Islet precursor cell (in vitro differentiated cells): ENCODE measurements at places on chromosomes 5 and 9.
A peak's percentile ranks its signal among the peaks of the same experiment; 100 is the strongest.

- peak; percentile 66 for DNase-seq
These were observed 216.8 kb upstream of the PIK3R1 start for GRCh38 chr5:67998709-67999261.

DNA sequence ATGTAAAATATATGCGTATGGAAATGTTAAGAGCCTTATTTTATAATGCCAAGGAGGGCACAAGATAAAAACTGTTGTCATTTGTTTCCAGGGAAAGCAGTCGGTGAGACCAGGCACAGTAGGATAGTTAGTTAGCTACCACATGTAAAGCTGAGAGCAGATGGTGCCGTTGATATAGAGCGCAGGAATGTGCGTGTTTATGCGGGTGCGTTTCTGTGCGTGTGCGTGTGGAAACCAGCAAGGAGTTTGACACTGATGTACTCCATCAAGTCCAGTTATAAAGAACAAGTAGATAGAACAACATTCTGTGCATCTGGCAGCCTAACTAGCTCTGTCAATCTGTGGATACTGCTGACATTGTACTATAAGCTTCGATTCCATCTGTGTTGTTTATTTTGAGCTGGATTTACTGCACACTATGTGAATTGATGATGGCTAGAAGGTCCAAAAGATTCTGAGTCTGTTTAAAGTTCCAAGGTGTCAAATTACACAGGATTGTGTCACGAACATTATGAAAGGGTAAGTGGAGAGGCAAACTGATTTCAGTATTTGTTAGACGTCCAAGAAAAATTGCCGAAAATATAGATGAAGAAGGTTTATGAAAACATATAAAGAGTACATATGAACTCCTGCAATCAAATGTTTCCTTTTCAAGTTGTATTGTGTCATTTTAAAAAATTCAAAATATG lies 494.9 kb upstream of the MEF2C start:
- no peak for DNase-seq

GRCh38 chr5:87909382-87909781 lies 359.3 kb downstream of the TMEM161B start:
- no peak for DNase-seq

DNA sequence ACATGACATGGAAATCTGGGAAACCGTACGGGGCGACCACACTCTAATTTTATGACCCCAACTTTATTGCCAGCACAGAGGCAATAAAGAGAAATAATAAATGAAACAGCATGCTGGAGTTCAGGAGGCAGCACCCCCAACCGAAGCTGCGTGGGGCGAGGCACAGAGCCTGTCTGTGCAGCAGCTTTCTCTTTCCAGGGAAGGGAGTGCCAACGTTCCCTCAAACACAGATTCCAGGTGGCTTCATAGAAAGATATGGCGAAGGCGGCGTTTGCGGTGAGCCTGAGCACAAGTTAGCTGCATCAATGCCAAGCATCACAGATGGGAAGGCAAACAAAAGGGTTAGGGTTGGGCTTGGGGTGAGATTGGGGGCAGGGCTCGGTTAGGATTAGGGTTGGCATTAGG lies 114.8 kb downstream of the HSD17B3 start:
- DNase-seq: no peak

DNA sequence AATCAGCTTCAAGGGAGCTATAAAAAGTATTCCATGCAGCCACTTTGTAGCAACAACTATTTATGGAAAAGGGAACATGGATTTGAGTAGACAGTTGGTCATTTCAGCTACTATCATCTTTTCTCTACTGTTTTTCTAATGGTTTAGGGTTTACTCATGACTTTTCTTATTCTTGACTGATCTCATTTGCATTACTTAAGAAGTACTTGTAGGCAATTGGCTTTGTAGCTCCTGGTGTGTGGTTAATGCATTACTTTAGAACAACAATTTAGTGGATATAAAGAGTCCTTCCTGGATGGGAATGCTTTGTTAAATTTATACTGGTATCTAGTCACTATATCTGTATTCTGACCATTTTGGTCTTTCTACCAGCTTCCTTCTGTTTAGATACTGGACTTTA lies 59.8 kb upstream of the NTRK2 start:
- no peak for DNase-seq

DNA sequence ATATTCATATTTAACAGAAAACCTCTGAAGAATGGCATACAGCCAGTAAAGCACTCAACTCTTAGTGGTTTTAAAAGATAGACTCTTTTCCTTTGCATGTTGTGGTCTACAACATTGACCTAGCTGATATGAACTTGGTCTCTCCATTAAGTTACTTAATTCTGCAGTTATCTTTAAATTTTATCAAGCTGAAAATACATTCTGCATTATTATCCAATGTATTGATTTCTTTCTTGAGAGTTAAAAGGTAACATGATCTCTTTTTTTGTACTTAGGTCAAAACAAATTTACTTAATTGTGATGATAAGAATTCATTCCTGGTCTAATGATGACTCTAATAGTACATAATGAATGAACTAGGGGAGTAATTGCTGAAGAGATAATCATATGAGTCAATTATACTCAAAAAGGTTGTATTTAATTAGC lies 132.9 kb downstream of the STARD4 start:
- DNase-seq: no peak

GRCh38 chr9:37301042-37301853 lies 121.2 kb upstream of the GRHPR start:
- no peak for DNase-seq

DNA sequence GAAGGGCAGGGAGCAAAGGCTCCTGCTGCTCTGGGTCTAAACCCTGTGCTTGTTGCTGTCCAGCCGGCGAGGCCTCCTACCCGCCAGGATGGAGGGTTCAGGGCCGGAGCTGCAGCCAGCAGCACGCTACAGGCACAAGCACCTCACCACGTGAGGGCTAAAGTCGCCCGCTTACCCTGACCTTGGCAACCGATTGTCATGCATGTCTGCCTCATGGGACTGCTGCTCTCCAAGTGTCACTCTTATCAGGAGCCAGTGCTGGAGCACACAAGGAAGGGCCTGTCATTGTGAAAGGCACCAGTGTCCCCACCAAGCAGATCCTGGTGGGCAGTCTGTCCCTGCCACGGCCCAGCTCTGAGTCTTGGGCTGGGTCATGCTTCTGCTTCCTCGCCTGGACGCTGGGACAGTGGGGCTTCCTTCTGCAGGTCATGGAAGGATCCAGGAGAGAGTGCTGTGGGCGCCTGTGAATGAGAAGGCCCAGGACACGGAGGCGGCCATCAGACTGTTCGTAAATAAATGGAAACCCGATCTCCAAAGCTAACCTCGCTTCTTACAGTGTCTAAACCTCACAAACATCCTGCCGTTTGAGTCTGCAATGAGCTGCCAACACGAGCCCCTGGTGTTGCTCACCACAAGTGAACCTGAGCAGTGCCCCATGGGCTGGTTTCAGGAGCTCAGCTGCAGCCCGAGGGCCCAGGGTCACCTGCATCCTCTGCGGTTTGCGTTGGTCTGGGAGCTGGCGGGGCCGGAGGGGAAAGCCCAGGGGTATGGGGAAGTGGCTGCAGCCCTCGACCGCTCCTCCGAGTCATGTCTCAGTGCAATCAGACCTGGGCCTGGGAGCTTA lies 58.2 kb upstream of the RXRA start:
- DNase-seq: no peak

DNA sequence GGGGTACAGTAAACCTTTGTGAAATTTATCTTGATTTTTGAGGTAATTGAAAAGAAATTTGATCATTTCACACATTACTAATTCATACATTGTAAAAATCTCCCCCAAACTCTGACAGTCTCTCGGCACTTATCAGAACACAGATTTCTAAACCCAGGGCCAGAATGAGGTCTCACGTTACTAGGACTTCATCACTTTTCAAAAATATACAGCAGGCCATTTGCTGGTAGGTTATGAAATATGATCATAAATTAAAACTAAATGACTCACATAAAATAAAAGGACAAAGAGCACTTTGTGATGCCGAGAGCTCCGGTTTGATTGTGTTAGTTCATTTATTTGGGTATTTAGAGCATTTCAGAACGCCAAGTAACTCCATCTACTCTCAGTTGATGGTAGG lies 17.0 kb downstream of the MSX2 start:
- no peak for DNase-seq

DNA sequence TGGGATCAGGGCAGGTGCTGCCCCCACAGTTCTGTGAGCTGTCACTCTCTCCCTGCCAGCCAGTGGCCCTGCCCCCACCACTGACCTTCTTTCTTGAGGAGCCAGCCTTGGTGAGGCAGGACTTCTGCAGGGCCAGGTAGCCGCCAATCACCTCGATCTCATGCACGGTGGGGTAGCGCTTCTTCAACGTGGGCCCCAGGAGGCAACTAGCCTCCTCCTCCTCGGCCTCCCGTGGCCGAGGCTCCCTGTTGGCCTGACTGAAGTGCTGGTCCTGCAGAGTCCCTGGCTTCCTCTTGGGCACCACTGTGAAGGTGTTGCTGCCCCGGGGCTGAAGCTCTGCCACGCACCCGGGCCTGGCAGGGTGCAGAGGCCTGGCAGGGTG lies 1.6 kb downstream of the TPRN start:
- no peak for DNase-seq

DNA sequence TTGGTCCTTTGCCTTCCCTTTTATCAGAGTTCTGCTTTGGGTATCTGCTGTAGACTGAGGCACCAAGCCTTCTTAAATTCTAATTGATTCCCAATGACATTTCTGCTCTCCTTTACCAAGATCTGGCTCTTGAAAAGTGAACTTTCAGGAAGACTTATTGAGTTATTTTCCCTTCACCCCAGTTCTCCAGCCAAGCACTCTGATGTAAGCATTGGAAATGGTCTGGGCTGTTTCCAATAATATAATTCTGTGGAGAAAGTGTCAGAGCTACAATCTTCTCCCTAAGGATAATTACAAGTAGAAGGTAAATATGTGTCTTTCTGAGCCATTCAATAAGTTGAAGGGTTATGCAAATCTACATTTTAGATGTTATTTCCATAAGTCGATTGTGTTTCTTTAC lies 30.8 kb downstream of the BTF3 start:
- DNase-seq: no peak

GRCh38 chr5:55372130-55372925 lies 64.5 kb downstream of the MTREX start:
- no peak for DNase-seq

GRCh38 chr9:37897665-37898064 lies 6.3 kb downstream of the SLC25A51 start:
- no peak for DNase-seq

GRCh38 chr9:28456861-28457260 lies 883.6 kb upstream of the C9orf72 start:
- DNase-seq: no peak

- DNase-seq: no peak
These were observed 91.4 kb downstream of the C9orf152 start for GRCh38 chr9:110116543-110116885.

GRCh38 chr9:116234081-116234480 lies 80.5 kb downstream of the PAPPA start:
- DNase-seq: peak; percentile 98

GRCh38 chr5:34687269-34688011 lies 31.3 kb downstream of the RAI14 start:
- no peak for DNase-seq

GRCh38 chr9:20786807-20787206 lies 102.7 kb downstream of the FOCAD start:
- DNase-seq: no peak

GRCh38 chr5:122951658-122952057 lies 84.9 kb downstream of the PPIC start:
- no peak for DNase-seq

- DNase-seq: peak; percentile 33
These were observed 1.5 kb downstream of the TGFBI start for GRCh38 chr5:136030252-136030651.

- DNase-seq: no peak
These were observed 293.9 kb upstream of the RIOK2 start for GRCh38 chr5:97476852-97477534.

DNA sequence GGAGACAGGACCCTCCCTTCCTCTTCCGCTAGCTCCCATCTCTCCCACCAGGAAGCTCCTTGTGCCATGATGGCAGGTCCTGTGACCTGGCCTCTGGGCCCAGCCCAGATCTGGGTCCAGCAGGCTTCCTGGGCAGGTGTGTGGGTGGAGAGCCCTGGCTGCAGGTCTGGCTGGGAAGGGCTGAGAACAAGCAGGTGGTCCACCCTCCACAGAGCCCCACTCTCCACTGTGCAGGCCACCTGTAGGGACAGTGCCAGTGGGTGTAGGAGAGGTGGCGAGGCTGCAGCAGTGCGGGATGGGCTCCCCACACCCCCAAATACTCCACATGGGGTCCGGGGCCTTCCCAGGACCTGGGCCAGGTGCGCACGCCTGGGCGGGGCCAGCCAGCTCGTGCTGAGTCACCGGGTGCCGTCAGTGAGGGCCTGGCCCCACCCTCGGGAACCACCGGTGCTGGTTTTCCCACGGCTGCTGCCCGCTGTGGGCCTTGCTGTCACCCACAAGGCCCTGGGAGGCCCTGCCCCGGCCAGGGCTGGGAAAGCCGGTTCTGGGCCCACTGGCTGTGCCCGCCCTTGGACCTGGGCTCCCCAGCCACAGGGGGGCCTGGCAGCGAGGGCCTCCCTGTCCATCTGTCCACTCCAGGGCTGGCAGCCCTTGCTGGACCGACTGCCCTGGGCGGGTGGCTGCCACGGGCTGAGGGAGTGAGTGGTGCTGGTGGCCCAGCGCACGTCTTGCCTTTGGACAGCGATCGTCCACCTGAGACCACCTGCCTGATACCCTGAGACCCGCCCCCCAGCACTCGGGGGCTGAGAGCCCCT lies 9.3 kb upstream of the NRARP start:
- peak; percentile 74 for DNase-seq

DNA sequence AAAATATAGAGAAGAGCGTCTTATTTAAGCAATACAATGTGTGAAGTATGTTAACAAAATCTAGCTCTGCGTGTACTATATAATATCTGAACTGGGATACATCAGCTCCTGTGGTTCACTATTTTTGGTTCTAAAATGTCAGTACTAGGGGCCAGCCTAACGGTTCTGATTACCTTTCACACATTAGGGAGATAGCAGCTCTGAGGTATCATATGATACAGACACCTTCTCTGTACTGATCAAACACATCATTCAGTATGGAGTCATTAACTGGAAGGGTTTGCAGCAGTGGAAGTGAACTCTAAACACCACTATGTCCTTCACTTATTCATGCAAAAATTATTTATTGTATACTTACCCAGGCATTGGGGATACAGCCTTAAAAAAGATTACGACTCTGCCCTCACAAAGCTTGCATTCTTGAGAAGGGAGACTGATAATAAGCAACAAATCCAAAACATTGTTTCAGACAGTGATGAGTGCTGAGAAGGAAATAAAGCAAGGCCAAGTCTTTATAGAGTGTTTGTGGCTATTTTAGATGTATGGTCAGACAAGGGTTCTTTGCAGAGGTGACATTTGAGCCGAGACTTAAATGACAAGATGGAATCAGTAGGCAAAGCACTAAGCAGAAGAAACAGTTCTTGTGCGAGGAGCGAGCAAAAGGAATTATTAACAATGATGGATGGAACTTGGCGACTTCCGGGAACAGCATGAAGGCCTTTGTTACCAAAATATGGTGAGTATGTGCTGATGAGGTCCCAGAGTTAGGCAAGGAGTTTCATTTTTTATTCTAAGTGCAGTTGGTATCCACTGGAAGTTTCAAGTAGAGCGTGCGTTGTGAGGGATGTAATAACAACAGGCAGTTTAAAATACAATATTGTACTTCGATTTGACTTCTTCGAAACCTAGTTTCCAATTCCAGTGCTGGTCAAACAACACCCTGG lies 1.8 kb upstream of the LNPEP start:
- no peak for DNase-seq

DNA sequence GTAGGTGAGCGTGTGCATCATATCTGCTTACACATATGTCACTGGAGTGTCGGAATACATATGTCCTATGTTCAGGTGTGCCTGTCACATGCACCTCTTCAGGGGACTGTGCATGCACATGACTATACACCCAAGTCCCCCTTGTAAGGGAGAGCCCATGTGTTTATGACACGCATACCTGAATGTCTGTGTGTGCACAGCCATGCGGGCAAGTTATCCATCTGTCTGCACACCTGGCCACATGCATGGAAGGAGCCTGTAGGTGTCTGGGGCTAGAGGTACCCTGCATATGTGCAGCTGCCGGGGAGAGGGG lies 622 bp upstream of the RGS14 start:
- DNase-seq: no peak
